ENCODE measurements at places on chromosomes 4 and X.

- no peak for DNase-seq
These were observed 86.8 kb downstream of the ABLIM2 start for GRCh38 chr4:8071766-8072165.

GRCh38 chr4:182513587-182514291 is 270.5 kb downstream of the TENM3 start:
- DNase-seq, result no peak

DNA sequence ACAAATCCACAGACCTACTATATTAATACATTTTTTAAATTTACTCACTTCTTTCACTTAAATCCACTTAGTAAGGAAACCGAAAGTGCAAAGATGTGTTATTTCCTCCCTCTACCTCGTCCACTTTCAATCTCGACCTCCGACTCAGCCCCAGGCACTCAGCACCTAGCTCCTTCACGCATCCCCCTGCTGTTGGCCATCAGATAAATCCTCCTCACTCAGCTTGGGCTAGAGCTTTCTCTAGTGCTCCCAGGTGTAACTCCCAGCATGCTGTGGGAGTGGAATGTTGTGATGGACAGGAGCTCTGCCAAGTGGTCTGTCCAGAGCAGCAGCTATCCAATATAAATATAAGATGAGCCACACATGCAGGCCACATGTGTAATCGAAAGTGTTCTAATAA is 26.7 kb upstream of the TEC start:
- DNase-seq, result no peak

DNA sequence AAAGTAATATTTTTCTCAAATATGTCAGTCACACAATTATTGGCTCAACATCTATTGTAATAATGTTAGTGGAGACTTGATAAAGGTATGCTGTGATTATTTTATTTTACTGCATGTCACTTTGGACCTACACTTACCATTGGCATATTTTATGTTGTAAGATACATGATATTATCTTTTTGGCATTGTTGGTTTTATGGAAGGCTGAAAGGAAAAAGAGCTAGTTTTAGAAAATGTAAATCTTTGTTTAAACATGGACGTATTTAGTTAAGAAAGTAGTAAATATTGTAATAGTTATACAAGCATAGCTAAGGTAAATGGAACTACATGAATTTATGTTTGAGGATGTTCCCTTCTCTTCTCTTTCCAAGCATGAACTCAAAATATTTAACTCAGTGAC is 1399.3 kb downstream of the STIM2 start:
- DNase-seq, result no peak

GRCh38 chr4:75895744-75896314 is 6.4 kb downstream of the PPEF2 start:
- DNase-seq, result no peak

GRCh38 chr4:1463927-1464540 is 57.8 kb upstream of the NKX1-1 start:
- no peak for DNase-seq

GRCh38 chr4:141642063-141642462 is 5.7 kb downstream of the IL15 start:
- DNase-seq, result no peak

- no peak for DNase-seq
These were observed 24.8 kb downstream of the IL13RA1 start for GRCh38 chrX:118751950-118752783.

- no peak for DNase-seq
These were observed 60.6 kb upstream of the TMLHE start for GRCh38 chrX:155673338-155673737.

DNA sequence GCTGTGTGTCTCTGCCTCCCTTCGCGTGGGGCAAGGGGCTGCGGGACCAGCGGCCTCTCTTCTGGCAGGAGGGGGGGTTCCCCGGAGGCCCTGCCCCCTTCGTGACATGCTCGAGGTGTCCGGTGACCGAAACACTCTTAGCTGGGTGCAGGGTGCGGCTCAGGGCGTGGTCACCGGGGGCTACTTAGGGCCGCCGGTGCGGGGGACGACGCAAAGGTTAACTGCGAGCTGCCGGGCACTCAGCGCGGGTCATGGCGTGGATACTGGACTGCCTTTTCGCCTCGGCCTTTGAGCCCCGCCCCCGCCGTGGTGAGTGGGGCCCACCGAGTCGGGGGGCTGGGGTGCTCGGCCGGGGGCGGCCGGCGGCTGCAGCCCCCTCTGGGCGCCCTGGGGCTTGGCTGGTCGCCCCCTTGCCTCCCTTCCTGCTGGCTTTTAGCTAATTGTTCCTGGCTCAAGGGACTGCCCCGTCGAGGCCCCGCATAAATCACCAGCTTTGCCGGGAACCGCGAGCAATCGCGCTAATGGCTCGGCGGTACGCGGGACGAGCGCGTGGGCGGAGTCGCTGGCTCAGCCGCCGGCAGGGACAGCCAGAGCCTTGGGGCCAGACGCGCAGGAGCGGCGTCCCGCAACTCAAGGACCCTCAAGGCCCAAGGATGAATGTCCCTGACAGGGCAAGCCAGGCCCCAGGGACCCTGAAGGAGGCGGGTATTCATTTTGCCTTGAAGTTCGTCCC is at the start of gene ARHGAP36:
TSS of gene ARHGAP36 (plus strand) at position 211 of the 733 bp plus-strand sequence. CDS start 23,320 bp downstream, outside the sequence.
- no peak for DNase-seq

GRCh38 chr4:2800691-2801596 is 8.1 kb downstream of the SH3BP2 start:
- DNase-seq, result no peak

DNA sequence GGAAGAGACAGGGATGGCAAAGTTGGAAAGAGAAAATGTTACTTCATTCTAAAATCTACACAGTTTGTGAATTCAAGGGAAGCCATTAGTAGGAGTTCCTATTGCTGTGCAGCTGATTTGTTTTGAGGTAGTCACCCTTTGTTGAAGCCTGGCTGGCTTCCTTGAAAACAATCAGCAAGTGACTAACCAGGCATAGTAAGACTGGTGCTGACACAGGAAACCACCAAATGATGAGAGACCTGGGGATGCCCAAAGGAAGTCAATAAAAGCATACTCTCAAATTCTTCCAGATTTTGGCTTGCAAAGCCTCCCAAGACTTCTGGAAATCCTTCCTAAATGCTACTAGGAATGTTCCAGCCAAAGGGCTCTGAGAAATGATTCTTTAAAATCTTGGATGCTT is 23.9 kb upstream of the PRDM8 start:
- DNase-seq, result no peak

DNA sequence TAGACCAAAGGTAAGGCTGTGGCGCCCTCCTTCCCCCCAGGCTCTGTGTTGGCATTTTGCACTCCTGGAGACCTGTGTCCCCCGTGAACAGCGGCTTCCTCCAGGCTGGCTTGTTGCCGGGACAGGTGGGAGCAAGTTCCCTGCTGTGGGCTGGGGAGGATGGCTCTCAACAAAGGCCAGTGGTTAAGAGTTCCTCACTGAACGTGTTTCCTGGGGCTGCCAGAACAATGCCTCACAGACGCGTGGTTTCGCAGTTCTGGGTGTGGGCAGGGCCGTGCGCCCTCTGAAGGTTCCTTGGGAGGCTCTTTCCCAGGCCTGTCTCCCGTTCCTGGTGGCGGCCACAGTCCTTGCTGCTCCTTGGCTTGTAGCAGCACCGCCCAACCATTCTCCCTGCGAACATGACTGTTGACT is 33.4 kb downstream of the NELFA start:
- no peak for DNase-seq

DNA sequence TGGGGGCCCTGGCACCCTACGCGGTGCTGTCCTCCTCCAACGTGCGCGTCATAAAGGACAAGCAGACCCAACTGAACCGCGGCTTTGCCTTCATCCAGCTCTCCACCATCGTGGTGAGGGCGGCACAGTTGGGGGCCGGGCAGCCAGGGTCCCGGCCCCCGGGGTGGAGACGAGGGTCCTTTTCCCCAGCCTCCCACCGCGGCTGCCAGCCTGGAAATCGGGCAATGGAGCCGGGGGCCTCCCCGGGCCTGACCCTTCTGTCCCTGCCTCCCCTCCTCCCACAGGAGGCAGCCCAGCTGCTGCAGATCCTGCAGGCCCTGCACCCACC is 13.7 kb upstream of the UBA1 start:
- DNase-seq, result no peak

- DNase-seq, result no peak
These were observed 13.7 kb downstream of the RASSF6 start for GRCh38 chr4:73606465-73606974.

DNA sequence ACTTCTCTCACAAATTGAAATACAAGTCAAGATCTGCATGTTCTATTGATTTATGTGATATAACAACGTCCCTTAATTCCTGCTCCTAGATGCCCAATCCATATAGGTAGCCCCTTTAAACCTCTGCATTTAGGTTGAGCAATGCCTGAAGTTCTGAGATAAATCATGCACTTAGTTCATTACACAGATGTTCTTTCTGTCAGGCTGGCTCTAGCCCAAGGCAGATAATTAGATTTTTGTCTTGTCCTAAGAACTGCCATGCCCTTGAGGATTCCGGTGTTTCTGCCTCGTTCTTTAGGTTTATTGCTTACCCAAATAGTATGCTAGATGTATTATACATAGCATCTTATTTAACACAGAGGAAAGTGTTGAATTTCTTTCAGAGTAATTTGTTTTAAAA is 143.1 kb downstream of the TRAM1L1 start:
- no peak for DNase-seq
